Thymus (tissue), 14 donors: ENCODE measurements at places on chromosomes 1 and 21. TPM values are rescaled to one million over a fixed set of nuclear protein-coding genes. Genes with fewer than 3 reads are reported as not detected.

GRCh38 chr1:61460191-61460590 lies 264.8 kb downstream of the TM2D1 start:
- DNase-seq, result no peak

DNA sequence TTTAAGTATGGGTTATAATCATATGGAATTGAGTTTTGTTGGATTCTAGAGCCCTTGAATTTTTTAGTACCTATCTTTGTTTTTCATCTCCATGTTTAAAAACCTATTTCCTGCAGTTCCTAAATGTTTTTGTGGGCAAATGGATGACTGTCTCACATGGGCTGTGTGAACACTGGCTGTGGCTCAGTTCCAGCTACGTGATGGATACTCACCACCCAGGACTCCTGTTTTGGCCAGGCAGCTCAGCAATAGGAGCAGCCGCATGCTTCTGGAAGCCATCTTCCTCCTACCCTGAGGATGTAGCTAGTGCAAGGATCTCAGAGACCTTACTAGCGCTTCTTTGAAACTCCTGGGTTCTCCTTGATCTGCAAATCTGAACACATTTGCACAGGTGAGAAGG lies 2.8 kb downstream of the REG4 start:
- no peak for DNase-seq

DNA sequence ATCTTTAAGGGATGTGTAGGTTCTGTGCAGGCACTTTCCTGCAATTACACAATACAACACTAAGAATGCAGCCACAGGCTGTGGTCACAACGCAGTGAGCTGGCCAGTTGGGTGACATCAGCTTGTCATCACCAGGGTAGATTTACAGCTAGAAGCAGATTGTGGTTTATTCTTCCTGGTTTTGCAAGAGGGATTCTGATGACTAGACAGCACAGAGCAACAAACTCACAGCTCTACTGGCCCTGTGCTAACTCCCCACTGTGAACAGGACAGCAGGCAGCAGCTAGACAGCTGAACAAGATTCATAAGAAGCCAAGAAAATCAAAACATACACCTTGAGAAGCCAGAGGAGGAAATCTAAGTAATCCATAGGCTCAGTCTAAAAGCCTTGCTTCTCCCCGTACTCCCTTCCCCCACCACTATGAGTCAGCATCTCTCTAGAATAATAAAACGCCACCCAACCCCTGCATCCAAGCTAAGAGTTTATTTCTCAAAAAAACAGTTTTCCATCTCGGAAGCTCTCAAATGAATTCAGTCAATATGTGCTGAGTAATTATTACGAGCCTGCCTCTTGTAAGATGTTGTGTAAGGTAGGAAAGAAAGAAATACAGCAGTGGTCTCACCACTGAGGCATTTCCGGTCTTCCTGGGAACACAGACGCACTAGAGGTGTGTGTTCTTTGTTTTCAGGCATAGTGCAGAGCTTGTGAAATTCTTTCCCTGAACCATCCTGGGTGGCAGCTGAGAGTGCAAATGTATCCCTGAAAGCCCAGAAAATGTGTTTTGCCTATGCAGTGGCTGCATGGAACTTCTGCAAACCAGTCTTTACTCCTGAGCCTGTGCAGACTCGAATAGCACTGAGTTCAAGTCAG lies 162.8 kb downstream of the NTPCR start:
- DNase-seq, result peak; percentile 13

The ANKRD34A gene
- total RNA-seq, result 0.19 TPM

GRCh38 chr1:200038325-200038980 lies 10.9 kb downstream of the NR5A2 start:
- DNase-seq, result no peak

DNA sequence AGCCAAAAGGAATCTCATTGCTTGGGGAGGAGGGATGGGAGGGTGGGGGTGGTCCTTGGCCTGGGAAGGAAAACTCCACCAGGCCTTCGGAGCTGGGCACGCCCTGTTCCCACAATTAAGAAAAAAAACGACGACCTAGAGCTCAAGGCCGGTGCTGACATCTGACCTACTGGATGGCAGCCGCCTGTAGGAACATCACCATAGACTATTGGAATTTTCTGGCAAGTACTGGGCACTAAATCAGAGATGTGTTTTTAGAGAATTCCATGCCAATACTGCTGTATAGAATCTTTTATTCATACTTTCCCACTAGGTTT lies 729 bp downstream of the NADK start:
- DNase-seq, result no peak

The C1orf226 gene
- total RNA-seq, result 0.14 TPM

The NDUFS5 gene
- 359 TPM for total RNA-seq

- DNase-seq, result no peak
These were observed 771.5 kb upstream of the ADGRL2 start for GRCh38 chr1:81029266-81029665.

- no peak for DNase-seq
These were observed 8.2 kb upstream of the LAPTM5 start for GRCh38 chr1:30765556-30766434.

DNA sequence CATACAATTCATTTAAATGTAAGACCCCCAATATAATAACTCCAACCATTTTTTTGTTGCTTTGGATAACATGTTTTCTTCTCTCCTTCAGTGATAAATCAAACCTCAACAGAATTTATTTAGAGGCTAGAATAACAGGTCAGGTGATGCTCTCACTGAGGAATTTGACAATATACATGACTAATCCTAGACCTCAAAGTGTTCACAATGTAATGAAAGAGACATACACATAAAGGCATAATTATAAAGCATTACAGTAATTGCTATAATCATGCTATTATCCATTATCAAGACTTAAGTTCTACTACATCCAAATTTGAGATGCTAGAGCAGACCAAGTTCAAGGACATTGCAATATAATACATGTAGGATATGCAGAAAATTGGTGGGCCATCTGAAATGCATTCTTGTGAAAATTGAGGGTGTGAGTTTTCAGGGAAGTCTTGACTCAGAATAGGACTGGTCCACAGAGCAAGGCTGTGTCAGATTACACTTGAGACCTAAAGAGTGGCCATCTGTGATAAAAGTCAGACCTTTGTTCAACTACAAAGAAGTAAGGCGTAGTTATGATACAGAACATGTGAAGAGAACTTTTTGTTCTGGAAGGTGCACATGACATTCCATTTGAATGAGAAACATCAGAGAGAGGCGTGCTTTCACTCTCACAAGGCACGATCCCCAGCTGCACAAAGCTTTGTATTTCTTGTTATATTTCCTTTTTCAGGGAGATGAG lies 45.5 kb downstream of the UTP25 start:
- no peak for DNase-seq

The LRRIQ3 gene
- total RNA-seq, result 1.4 TPM

The ANGPTL1 gene
- total RNA-seq, result 3.9 TPM

The NECTIN4 gene
- 0.66 TPM for total RNA-seq

GRCh38 chr1:74689621-74690363 lies 16.2 kb upstream of the ERICH3 start:
- DNase-seq, result peak; percentile 55

The SPRR4 gene
- total RNA-seq, result not detected

The OPTC gene
- total RNA-seq, result 0.09 TPM

GRCh38 chr1:45863218-45863617 lies 59.8 kb downstream of the MAST2 start:
- DNase-seq, result no peak

DNA sequence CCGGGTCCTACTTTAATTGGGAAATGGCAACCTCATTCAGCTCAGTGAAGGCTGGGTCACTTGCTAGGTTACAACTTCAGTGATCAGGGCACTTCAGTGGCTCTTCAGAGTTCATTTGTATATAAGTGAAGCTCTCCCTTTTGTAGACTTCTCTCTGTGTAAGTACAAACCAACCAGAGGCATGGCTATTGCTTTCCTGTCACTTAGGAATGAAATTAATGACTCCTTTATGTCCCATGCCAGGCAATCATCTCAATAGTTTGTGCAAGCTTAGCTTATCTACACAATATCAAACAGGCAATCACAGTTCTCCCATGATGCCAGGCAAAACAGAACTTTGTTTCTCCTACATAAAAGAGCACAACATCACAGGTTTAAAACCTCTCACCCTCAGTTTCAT lies 22.8 kb upstream of the CTBS start:
- DNase-seq, result no peak

The GNAT2 gene
- total RNA-seq, result 0.14 TPM

- peak; percentile 53 for DNase-seq
These were observed 143.3 kb upstream of the ZNF644 start for GRCh38 chr1:91165033-91165654.

The TMEM82 gene
- not detected for total RNA-seq

DNA sequence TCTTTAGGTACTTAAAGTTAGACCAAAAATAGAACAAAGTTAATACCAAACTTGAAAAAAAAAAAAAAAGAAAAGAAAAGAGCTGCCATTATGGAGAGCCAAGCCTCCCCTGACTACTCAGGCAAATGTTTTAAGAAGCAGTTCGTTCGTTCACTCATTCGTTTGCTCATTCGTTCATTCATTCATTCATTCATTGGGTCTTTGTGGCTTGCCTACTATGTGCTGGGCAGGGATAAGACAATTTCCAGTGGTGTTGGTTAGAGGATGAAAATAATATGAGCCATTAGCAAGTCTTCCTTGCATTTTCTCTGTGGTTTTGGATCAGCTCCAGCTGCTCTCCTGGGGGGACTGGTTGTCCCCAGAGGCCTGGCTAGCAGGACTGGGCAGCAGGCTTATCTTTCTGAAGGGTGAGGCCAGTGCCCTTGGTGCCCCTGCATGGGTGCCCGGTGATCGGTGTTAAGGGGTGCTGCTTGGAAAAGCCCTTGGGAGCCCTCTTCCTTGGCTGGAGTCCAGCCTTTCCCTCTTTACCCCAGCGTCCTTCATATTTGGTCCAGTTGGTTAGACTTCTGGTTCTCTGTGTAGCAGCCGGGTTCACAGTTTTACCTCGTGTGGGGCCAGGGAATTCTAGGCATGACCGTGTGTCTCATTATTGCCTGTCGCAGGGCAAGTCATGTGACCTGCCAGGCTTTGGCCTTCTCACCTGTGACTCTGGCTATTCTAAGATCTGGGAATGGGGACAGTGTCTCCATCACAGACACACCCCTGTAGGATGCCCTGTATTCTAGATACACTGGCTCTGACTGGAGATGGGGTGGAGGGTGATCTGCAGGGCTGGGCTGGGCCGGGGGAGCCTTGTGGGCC lies 32.8 kb downstream of the LHX4 start:
- no peak for DNase-seq

- peak; percentile 3 for DNase-seq
These were observed 221.1 kb downstream of the NPHP4 start for GRCh38 chr1:5770981-5771765.

GRCh38 chr1:20429296-20429695 lies 56.7 kb downstream of the CAMK2N1 start:
- no peak for DNase-seq

- no peak for DNase-seq
These were observed 139.0 kb downstream of the GLIS1 start for GRCh38 chr1:53600001-53600400.

DNA sequence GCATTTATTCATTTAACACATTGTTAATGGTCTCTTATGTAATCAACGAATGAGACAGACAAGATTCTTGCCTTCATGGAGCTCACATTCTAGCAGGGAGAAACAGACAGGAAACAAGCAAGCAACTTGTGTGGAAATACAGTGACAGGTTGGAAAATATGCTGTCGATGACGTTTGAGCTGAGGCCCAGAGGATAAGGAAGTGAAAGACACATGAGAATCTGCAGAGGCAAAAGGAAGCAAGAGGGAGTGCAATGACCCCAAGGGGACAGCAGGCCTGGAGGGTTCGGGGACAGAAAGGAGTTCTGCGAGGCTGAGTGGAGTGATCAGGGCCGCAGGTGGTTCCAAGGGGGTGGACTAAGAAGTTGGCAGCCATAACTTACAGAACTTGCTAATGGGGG lies 60.6 kb upstream of the AKT3 start:
- DNase-seq, result peak; percentile 4

DNA sequence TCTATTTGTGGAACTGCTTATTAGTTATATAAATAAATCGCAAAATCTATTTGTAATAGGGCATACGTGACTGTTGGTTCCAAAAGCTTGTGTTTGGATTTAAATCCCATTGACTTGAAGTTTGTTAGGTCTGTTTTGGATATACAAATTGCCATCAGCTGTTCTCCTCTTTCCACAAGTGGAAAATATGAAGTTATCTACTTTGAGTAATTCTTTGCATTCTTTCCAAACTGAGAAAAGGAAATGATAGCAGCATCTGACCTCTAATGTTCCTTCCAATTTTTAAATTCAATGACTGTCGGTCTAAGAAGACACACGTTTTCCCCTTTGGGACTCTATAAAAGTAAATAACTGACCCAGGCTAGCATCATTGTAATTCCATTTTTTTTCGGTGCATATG lies 165.7 kb upstream of the SGIP1 start:
- DNase-seq, result no peak

GRCh38 chr1:216566641-216567205 lies 143.5 kb upstream of the USH2A start:
- no peak for DNase-seq

DNA sequence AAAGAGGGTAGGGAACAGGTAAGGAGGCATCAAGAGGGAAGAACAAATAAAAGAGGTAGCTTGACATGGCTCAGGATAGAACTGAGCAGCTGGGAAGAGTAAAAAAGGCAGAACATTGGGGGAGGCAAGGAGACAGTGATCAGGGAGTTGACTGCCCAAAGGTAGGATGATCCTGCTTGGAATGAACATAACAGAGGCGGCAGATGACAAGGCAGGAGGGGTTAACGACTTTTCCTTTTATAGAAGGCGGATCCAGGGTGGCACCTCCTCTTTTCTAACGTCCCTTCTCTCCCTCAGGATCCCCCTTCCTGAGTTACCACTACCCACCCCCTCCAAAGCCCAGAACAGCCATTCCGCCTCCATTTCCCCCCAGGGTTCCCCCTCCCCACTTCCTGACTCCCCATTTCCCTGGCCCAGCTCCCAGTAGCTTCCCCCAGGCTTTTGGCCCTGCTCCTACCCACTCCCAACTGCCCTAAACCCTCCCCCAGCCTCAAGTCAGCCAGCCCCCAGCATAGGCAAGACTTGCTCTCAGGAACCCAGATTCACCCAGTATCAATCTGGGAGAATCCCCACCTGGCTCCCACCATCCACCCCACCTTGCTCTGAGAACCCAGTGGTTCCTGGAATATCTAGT lies 769 bp upstream of the ADAMTS4 start:
- no peak for DNase-seq

The PLXNA2 gene
- 1.9 TPM for total RNA-seq

GRCh38 chr21:14523234-14523633 lies 22.9 kb downstream of the SAMSN1 start:
- DNase-seq, result no peak

DNA sequence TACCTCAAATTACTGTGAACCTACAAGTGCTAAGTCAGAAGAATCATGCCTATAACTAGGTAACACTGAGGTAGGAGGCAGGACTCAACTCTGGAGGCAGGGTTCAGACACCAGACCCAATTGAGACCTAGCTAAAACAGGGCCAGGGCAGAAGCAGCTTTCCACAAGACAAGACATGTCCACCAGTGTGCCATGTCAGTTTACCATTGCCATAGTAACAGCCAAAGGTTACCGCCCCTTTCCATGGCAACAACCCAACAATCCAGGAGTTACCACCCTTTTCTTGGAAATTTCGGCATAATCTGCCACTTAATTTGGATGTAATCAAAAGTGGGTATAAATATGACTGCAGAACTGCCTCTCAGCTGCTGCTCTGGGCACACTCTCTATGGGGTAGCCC lies 432.3 kb downstream of the DPYD start:
- DNase-seq, result no peak

The RPTN gene
- total RNA-seq, result 0.09 TPM

The SAMD13 gene
- total RNA-seq, result 3.7 TPM
